Mucosa of descending colon (tissue), 3 donors: ENCODE measurements at places on chromosomes 7 and 10. TPM values are rescaled to one million over a fixed set of nuclear protein-coding genes. Genes with fewer than 3 reads are reported as not detected.

DNA sequence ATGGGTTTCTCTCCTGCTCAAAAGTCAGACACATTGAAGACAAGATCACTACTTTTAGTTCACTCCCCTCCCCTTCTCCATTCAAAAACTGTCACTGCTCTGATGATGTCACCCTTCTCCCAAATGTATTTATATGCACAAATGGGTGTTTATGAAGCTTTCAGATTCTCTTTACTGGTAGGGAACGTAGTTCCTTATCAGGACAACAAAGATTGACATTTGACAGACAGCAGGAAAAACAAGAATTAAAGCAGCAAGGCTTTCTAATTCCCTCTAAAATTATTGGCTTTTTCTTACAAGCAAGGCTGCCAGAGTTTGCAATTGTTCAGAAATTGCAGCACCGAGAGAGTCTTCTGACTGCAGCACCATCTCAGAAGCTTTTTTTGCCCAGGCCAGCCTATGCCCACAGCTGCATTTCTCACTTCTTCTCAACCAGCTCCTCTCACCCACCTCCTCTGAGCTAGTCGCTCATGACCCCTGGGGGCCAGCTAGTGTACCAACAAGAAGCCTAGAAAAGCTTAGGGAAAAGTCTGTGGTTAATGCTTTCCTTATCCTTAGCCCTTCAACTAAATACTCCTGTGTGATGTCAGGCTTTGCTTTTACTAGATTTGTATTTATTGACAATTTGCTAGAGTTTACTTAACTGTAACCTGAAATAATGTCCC is 265.1 kb downstream of the HTR7 start:
- no peak for DNase-seq

DNA sequence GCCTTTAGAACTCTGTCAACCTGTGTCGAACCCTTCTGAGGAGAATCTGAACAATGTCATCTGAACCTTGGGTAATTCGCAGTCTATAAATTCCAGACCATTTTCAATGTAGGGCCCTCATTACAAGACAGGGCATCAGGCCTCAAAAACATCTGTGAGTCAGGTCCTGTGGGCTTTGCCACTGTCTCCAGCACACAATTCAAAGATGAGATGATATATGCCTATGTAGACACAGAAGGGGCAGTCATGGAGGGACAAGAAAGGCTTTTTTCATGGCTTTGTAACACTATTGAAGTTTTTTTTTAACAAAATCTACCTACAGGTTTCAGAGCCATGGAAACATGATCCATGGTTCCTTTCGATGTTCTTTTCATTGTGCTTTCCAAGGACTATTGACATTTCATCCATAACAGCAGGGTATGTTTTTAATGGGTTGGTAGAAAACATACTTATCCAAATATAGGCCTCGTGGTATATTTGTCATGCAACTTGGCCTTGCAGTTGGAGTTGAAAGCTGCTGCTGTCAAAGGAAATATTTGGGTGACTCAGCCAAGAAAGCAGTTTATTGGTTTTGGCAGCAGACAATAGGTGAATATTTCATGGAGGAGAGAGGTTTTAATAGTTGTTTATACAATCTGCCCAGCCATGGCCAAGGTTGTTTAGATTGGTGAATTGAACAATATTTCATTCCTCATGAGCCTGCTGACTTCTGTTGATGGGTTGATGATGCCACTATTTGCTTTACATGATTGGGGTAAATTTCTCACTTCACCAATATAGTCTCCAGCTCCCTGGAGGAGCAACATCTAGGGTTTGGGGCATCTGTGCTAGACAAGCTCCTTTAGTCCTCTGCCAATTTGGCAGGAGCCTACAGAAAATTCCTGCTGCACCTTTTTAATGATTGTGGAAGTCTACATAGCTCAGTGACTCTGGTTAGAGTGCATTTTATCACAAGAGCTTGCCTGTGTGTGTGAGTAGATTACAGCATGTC is 158.4 kb upstream of the TMEM72 start:
- DNase-seq: no peak

DBF4 gene
- total RNA-seq: 18.2 TPM

- no peak for DNase-seq
These were observed 15.0 kb downstream of the ARPC1A start for GRCh38 chr7:99340659-99341058.

HSPA12A gene
- 7.7 TPM for total RNA-seq

DNA sequence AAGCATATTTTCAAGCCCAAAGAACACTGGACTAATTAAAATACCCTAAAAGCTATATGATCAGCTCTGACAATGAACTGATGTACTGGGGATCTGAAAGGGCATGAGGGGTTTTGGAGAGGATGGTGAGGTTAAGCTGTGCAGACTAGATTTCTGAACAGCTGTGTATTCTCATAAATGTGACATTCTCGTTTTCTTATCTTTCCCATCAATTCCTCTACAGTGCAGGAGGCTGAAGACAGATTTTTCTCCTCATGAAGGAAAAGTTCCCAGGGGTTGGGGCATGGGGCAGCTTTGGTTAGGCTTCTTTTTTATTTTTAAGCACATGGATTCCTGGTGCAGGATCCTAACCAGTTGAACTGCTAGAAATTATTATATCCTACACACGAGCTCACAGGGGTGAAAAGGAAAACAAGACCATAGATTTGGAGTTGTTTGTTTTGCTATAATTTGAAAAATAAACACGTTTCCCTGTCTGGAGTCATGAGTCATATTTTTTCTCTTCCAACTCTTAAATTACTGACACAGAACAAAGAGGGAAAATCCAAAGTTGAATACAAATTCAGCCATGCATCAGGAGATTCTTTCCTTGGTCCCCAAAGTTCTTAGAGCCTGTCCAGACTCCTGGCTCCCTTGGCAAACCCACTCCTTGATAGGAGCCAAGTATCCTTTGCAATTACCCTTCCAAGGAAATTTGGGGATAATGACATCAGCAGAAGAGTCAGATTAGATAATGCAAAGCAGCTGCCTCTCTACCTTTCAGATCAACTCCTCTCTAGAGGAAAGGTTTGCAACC is 147.7 kb upstream of the NPVF start:
- no peak for DNase-seq

SPACDR gene
- 1.0 TPM for total RNA-seq

GRCh38 chr10:22831586-22831985 is 96.3 kb upstream of the ARMC3 start:
- no peak for DNase-seq
